Hematopoietic multipotent progenitor cell treated with erythropoietin and hydrocortisone succinate and interleukin-3 and kit ligand, for 4 days (in vitro differentiated cells): ENCODE measurements at places on chromosomes 5 and 9.

- no peak for DNase-seq
Observed at GRCh38 chr9:16335788-16336580, 534.5 kb downstream of the BNC2 start.

- no peak for DNase-seq
Observed at GRCh38 chr9:3296536-3296935, 229.3 kb downstream of the RFX3 start.

- DNase-seq, result no peak
Observed at GRCh38 chr9:128607642-128608350, 48.9 kb downstream of the DYNC2I2 start.

DNA sequence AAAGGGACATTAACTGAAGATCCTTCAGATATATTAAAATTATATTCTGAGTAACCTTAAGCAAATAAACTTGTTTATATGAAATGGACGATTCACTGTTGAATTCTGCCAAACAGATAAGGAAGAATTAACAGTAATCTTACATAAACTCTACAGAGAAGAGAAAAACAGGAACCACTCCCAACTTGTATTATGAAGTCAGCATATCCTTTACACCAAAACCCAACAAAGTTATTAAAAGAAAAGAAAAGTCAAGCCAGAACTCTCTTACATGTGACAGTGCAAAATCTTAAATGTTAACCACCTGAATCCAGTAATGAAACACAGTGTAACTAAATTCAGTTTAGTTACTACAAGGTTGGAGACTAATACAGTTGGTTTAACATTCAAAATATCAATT is 185.8 kb downstream of the DEPDC1B start:
- peak; percentile 58 for DNase-seq

GRCh38 chr5:116272281-116272941 is 187.6 kb downstream of the COMMD10 start:
- DNase-seq, result no peak

- DNase-seq, result peak; percentile 69
Observed at GRCh38 chr5:90932052-90932699, 373.6 kb downstream of the ADGRV1 start.

DNA sequence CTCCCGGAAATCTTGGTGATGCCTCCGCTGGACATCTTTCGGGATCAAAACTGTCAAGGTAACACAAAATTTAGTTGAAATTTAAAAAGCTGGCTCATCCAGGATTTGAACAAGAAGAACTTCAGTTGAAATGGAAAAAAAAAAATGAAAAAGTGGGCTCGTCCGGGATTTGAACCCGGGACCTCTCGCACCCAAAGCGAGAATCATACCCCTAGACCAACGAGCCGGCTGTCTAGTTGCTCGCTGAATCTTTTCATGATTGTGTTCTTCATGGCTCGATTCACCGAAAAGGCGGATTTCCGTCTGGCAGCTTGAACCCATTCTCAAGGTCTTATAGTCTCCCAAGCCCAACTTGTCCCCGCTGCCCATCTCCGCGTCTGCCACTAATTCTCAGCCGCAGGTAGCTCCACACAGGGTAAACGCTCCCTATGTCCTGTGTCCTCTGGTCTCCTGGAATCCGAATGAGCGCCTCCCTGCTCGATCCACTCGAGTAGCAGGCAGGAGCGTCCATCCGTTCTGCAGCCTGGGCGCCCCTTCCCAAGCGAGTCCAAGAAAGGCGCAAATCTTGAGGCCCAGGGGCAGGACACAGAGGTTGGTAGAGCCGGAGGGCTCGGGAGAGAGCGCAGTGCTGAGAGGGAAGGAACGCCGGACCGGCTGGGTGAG is 16.2 kb downstream of the TRIM7 start:
- peak; percentile 92 for DNase-seq

GRCh38 chr5:102542057-102542456 is 43.3 kb upstream of the SLCO6A1 start:
- DNase-seq, result peak; percentile 64

GRCh38 chr9:134871697-134872340 is 8.8 kb upstream of the FCN2 start:
- no peak for DNase-seq

DNA sequence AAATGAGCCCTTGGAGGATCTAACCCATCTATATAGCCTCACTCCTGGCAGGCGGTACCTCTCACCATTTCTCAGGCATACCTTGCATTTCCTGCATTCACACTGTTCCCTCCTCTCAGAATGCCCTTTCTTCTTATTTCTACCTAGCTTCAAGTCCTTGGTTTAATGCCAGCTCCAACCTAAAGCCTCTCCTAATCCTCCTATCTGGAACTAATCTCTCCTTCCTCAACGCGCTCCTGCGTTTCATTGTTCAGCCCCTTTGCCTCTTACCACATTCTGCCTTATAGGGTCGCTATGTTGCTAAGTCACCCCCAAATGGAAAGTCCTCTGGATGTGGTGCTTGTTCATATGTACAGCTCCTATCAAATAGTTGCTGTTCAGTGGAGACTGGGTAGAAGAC is 288.5 kb upstream of the TUT7 start:
- no peak for DNase-seq

- no peak for DNase-seq
Observed at GRCh38 chr9:123327697-123328100, 28.3 kb upstream of the CRB2 start.

- no peak for DNase-seq
Observed at GRCh38 chr9:137117269-137117731, 2.8 kb upstream of the DPP7 start.

DNA sequence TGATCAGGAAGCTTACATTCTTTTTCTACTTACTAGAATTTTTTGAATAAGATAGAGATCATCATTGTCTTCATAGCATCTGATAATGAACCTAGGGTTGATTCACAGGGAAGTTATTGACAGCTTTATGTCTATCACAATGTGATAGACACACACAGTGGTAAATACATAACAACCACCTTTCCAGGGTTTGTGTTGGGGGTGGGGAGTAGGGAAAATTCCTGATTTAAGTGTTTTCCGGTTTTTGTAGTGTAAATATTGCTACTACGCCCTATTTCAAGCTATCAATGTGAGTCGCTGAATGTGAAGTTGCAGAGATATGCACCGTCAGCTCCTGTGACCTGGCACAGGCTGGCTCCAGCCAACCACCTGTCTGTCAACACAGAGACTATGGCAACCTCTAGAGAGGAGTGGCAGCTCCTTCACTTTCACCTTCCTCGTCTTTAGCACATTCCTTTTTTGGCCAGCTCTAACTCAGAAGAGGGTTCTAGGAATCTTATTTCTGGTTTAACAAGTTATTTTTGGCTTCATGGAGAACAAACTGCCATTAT is 224.9 kb downstream of the MAT2B start:
- DNase-seq, result no peak

GRCh38 chr9:137323531-137324331 is 21.7 kb upstream of the NRARP start:
- no peak for DNase-seq

GRCh38 chr5:39202597-39203274 is 16.6 kb downstream of the FYB1 start:
- DNase-seq, result peak; percentile 83

DNA sequence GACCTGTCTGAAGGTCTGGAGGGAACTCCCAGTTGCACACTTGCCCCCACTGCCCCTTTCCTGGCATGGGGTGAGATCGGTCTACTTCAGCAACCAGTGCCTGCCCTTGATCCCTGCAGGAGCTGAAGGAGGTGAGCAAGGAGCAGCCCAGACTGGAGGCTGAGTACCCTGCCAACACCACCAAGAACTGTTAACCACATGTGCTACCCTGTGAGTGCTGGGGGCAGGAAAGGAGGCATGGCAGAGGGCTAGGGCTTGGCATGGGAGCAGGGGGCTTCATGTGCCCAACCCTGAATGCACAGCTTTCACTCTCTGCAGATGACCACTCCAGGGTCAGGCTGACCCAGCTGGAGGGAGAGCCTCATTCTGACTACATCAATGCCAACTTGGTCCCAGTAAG is 17.3 kb upstream of the SPTLC1 start:
- no peak for DNase-seq

DNA sequence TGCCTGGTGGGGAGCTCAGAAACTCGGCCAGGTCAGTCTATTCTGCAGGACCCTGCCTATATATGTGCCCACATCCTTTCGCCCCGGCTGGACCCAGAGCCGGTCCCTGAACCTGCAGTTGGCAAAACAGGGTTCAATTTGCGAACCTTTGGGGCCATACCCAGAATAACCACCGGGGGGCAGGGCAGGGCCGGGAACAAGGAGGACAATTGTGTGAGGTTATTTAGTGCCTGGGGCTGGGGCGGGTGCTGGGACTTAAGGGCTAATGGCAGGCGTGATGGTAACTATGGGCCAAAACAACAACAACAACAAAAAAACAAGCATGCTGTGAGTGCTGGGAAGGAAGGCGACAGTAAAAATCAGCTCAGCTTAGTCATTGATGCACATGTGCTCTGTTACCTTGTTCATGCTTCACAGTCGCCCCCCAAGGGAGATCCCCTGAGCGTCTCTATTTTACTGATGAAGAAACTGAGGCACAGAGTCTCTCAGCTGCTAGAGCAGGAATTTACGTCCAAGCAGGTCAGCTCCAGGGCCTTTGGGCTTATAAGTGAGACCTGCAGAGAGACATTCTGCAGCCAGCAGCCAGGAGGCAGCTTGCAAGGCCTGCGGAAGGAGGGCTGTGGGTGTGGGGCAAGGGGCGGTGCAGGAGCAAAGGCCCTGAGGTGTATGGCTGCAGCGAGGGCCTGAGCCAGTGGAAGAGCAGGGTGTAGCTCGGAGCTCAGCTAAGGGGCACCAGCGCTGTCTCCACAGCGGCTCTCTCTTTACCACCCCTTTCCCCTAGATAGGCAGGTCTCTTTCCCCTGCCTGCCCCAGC is 106.0 kb downstream of the PHF2 start:
- DNase-seq, result peak; percentile 74
